ENCODE measurements at places on chromosomes 16 and 17.

- DNase-seq, result no peak
These were observed 13.9 kb downstream of the LRRC37B start for GRCh38 chr17:32020943-32021614.

GRCh38 chr17:82595893-82596292 lies 52.4 kb downstream of the WDR45B start:
- DNase-seq, result no peak

- no peak for DNase-seq
These were observed 72.0 kb downstream of the MSI2 start for GRCh38 chr17:57328109-57328882.

- no peak for DNase-seq
These were observed 29.1 kb downstream of the MBTPS1 start for GRCh38 chr16:84087466-84088151.

GRCh38 chr17:55479903-55480302 lies 31.3 kb downstream of the SMIM36 start:
- DNase-seq, result no peak

- no peak for DNase-seq
These were observed 34.0 kb downstream of the RAB11FIP4 start for GRCh38 chr17:31425282-31426040.

- no peak for DNase-seq
These were observed 129.3 kb downstream of the NTN1 start for GRCh38 chr17:9150446-9151090.

- no peak for DNase-seq
These were observed 231.4 kb downstream of the SNX29 start for GRCh38 chr16:12207939-12208338.

Data from activated T-cell treated with anti-CD3 and anti-CD28 coated beads for 24 hours (primary cell).